ENCODE measurements at places on chromosomes 3 and 15.
A peak's percentile ranks its signal among the peaks of the same experiment; 100 is the strongest.

- DNase-seq: no peak
Measured at GRCh38 chr3:50430950-50431435, 71.7 kb upstream of the TMEM115 start.

DNA sequence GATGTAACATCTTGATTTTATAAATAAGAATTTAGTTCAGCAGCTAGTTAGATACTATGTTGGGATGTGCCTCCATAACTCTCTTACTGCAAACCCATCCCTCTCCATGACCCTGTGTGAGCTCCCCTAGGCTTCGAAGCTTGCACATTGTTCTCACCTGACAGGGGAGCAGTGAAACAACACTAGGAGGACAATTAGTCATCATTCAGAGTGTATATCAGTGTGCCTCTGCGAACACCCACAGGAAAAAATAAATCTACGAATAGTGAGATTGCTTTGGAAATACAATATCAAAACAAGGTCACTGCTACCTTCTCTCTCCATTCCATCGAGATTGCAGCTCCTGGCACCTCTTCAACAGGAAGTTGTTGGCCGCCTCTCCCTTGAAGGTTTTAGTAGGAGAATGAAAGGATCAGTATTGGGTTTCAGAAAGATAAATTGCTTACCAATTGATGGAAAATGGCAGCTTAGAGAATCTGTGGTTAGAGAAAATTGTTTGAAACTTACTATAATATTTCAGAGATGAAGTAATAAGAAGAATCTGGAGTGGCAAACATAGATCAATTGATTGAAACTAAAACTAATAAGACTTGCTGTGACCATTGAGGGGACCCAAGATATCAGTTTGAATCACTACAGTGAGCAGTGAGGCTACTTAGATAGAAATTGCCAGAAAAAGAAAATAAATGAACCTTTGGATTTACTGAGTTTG is 103.2 kb downstream of the CHL1 start:
- no peak for DNase-seq

DNA sequence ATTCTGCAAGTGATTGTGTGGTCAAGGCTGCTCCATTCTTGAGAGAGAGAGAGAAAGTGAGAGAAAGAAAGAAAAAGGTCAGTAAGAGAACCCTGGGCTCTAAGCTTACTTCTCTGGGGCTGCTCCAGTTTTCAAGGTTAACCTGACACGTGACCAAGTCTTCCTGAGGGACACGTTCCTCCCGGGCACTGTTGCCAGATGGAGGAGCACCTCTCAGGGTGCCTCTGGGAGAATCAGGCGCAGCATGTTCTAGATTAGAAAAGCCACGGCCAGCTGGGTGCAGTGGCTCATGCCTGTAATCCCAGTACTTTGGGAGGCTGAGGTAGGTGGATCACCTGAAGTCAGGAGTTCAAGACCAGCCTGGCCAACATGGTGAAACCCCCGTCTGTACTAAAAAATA is 60.8 kb downstream of the ITGA11 start:
- no peak for DNase-seq

DNA sequence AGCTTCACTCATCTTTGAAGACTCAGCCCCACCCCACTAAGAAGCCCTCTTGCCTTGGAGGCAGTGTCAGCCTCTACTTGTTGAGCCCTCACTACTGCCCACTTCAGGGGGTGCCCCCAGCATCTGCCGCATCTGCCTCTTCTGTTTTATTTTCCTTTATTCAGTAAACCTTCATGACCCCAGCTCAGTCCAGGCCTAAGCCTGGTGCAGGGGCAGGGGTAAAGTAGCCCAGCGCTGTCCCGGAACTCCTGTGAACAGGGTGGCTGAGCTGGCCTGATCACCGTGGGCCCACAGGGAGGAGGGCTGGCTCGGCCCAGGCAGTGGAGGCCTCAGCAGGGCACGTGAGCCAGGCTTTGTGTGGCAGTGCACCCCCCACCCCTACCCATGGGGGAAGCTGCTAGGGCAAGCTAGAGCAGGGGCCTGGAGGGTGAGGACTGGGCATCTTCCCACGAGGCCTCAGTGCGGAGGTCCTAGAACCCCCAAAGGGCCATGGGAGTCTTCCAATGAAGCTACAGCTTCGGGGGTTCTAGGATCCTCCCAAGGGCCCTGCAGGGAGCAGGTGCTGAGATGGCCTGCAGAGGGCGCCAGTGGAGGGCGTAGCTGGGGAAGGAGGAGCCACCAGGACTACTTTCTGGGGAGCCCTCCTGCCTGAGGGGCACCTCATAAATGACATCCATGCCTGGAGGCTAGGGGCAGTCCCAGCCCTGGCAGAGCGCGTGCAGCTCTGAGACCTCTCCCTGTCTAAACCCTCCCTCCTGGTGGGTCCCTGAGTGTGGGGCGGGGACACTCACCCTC is 36.0 kb downstream of the TSPAN3 start:
- no peak for DNase-seq

DNA sequence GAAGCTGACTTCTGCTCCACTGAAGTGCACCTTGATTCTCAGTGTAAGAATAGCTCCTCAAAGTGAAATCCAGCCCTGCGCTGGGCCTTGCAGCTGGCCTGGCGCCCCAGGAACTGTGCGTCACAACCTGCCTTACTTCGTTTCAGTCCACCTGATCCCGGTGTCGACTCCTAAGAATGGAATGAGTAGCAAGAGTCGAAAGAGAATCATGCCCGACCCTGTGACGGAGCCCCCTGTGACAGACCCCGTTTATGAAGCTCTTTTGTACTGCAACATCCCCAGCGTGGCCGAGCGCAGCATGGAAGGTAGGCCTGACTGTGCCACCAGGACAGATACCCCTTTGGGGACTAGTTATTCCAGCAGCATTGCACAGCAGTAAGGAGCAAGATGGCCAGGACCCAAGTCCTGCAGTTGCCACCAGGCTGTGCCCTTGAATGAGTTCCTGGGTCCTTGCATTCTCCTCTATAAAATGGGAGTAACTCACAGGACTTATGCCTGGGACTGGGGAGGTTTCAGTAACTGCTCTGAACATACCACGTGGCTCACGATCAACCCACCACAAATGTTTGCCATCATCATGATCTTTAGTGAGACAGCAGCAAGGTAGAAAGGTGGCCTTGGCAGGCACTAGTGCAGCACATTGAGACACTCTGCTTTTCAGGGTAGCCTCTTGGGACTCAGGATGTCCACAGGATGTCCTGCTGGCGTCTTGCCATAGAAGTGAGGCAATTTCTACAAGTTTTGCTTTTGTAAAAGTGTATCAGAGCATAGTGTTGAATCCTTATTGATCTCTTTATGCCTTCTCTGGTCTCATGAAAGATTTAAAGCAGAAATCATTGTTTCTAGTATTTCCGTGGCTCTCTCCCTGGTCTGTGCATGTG is 46.8 kb downstream of the PXYLP1 start:
- no peak for DNase-seq

GRCh38 chr3:63631670-63632069 is 20.8 kb upstream of the SNTN start:
- no peak for DNase-seq

DNA sequence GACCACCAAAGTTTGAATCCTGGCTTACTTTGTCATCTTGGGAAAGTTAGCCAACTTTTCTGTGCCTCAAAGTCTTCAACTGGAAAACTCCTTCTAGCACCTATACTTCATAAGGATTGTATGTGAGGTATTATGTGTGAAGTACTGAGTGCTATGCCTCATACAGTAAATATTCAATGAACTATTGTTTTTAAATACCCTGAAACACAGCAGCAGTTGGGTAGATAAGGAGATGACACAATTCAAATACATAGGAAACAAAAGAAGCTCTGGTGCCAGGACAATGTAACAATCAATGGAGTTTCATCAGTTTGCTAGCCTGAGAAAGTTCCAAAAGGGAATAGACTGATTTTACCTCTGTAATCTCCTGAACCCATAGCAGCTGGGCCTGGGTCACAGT is 43.3 kb downstream of the TUBGCP4 start:
- DNase-seq: no peak

DNA sequence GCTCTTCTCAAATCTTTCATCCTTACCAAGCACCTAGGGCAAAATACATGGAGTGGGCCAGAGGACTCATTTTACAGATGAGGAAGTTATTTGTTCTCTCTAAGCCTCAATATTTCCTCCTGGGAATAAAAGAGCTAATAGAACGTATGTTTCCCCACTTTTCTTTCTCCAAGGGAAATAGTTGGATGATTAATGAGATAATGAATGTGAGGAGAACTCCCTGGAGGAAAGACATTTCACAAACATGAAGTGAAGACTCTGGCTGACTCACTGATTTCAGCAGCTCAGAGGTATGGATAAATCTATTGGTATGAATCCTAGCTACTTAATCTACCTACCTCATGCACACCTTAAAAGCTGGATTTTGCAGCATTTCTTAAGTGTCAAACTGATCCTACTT is 98.4 kb downstream of the ECT2 start:
- no peak for DNase-seq

- no peak for DNase-seq
Measured at GRCh38 chr15:31364301-31365031, 37.8 kb downstream of the KLF13 start.

DNA sequence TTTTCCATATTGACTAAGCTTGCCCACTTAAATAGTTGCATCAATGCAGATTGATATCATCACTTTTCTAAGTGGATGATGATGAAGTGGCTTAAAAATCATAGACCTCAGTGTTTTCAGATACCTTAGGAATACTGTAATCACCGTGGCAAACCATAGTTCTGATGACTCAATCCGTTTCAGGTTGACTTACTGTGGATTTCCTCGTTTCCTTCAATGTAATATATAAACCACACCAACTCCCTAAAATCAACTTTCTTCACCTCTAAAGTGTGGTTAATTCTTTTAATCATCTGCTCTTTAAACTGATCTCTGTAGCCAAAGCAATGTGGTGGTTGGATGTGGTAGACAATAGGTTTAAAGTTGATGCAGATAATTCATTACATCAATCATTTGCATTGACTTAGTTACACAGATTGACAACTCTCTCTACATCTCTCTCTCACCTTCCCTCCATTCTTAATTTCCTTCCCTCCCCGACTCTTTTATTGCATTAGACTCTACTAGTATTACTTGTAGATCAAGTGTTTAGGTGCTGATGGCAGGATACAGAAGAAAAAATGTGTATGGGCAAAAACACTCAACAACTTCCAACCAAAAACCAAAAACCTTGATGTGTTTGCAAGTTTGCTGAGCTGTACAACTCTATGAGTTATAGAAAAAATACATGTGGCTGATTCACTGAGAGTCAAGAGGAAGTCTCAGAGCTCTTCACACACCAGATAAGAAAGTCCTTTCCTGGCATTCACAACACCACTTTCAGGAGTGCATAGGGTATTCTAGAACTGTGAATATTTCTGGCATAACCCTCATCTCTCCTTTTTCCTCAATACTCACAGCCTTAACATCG is 243.5 kb downstream of the NFKBIZ start:
- no peak for DNase-seq

- DNase-seq: peak; percentile 90
Measured at GRCh38 chr3:54965746-54966145, 37.9 kb upstream of the LRTM1 start.

GRCh38 chr15:64837502-64837901 is 4.2 kb upstream of the PLEKHO2 start:
- DNase-seq: no peak

DNA sequence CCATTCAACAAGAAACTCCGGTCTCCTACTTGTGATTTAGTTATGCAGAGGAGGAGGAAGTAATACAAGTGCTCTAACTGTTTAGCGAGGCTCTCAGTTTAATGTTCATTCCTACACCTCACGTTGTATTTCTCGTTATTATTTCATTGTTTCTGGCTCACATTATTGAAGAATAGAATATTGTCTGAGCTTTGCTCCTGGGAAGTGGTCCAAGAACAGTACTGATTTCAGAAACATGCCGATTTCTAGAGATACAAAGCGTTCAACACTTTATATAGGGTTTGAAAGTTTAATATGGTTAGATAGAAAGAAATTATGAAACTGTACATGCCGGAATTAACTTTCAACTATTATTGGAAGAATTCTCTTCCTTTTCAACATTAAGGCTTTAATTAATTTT is 1145.5 kb downstream of the TBL1XR1 start:
- DNase-seq: no peak

DNA sequence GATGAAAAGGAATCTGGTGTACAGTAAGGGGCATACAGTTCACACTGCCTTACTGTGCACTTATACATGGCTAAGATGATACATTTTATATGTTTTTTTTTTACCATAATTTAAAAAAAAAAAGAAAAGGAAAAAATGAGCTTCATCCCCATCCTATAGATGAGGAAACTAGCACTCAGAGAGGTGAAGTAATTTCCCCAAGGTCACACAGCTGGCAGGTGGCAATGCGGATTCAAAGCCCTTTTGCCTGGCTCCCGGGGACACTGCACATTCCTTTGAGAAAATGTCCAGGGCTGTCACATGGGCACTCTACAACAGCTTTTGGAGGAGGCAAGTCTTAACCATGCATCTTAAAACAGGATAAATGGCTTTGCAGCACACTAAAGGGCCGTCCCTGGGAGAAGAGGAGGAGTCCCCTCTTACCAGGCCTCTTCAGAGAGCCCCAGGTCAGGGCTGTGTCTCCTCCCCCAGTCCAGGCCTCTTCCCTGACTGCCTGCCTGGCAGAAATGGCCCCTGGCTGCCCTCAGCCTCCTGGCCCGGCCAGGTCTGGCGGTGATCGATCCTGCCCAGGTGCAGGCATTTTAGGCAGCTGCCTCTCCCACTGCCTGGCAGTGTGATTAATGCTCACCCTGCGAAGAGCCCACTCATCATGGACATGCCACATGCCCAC is 95.1 kb upstream of the LINGO1 start:
- DNase-seq: no peak

DNA sequence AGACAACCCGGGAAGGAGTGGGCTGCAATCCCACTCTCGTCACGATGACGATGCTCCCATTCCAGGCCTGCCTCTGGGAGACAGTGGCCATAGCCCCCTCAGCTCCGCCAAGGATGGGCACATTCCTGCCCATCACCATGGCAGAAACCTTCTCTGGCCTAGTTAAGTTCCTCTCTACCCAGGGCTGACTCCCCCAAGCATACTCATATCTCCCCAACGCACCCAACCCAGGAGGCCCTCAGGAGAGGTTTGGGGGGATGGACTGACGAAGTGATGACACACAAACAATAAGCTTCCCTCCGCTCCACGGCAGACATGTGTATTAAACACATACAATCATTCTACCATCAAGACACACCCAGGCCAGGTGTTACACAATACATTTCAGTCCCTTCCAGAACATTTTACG is 60.1 kb downstream of the VGLL4 start:
- no peak for DNase-seq

DNA sequence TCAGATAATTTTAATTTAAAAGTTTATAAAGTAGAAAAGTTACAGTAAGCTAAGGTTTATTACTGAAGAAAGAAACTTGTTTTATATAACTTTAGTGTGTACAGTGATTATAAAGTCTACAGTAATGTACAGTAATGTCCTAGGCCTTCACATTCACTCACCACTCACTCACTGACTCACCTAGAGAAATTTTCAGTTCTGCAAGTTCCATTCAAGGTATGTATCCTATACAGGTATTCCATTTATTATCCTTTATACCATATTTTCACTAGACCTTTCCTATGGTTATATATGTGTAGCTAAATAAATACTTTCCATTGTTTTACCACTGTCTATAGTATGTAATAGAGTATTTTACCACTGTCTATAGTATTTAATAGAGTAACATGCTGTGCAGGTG is 33.2 kb upstream of the MME start:
- no peak for DNase-seq

GRCh38 chr15:74793135-74794028 is 11.5 kb downstream of the CSK start:
- DNase-seq: no peak

GRCh38 chr3:12583280-12583679 is 26.4 kb downstream of the MKRN2 start:
- no peak for DNase-seq

Data from AG04450 (cell line).